ENCODE measurements at places on chromosomes 2 and 18.

- no peak for DNase-seq
Measured at GRCh38 chr2:8576525-8577167, 105.2 kb upstream of the ID2 start.

GRCh38 chr18:42683094-42683493, 432.4 kb downstream of the RIT2 start:
- no peak for DNase-seq

DNA sequence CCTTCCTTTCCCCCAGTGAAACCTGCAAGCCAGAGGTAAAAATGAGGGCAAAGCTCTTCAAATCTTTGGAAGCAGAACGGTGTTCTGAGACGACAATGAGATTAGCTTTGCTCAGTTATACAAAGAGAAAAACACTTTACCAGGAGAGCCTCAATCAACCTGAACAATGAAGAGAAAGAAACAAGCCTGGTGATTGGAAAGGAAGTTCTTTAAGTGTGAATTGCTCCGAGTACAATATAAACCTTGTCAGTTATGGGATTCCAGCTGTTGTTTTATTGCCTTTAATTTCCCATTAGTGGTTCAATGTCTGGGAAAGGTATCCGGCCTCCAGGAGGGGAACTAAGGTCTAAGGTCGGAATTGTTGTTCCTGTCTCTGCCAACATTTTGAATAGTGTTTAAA, 901.6 kb downstream of the EPHA4 start:
- DNase-seq = peak; percentile 72

DNA sequence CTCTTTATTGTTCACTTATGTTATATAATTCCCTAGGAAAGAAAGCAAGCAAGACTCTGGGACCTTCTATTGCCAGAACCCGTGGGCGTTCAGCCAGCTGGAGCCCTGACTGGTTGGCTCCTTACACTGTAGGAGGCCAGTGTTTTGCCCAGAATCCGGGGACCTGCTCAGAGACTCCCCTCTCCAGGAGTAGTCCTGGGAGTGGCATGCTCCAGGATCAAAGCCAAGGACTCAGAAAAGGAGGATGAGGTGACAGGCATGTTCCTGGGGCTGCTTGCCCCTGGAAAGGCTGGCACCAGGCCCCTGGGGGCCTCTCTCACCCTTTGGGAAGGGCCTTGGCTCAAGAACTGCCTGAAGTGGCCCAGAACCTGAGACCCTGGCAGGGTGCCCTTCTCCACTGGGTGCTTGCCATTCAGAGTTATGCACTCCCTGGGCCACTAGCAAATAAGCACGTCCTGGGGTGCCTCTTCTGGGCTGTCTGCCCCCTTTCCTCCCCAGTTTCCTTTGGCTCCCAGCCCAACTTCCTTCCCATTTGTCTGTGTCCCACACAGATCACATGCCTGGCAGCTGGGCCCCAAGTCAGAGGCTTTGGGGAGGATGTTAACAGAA, 19.6 kb upstream of the KIF3C start:
- DNase-seq = peak; percentile 70

- DNase-seq = no peak
Measured at GRCh38 chr18:51405683-51406477, 208.4 kb upstream of the MEX3C start.

DNA sequence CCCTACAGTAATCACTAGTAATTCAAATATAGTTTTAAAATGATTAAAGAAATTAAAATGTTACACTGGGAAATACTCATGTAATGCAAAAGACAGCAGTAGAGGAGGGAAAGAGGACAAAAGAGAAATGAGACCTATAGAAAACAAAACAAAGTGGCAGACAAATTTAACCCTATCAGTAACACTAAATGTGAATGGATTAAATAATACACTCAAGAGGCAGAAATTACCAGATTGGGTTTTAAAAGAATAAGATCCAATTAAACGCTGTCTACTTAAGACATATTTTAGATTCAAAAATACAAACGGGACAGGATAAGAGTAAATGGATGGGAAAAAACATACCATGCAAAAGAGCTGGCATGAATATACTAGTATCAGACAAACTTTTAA, 17.0 kb downstream of the TLK1 start:
- no peak for DNase-seq

DNA sequence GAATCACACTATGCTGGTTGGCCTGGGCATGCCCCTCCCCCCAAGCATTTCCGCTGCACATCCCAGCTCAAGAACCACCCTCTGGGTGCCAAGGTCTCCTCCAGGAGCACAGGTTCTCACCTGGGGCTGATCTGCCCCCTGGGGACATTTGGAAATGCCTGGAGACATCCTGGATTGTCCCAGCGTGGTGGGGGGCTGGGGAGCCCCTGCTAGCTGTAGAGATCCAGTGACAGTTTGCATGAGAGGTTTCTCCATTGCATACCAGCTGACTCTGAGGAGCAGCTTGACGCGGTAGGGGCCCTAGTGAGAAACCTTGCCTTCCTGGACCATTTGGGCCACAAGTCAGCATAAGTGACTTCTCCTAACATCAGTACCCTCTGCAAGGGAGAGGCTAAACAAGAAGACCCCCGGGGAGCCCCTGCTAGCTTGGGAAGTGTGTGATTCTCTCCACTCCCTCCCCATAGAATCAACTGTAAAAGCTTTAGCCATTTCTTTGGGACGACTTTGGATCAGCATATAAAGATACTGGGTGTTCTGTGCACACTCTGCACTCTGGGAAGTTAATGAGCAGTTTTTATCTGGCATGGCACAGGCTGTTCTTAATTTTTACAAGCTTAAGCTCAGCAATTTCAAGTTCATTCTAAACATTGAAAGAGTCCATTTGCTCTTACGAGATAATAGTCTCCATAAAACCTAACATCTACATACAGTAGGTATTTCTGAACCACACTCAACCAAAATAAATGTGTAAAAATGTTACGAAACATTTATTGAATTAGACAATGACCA, 94.1 kb downstream of the GBX2 start:
- no peak for DNase-seq

DNA sequence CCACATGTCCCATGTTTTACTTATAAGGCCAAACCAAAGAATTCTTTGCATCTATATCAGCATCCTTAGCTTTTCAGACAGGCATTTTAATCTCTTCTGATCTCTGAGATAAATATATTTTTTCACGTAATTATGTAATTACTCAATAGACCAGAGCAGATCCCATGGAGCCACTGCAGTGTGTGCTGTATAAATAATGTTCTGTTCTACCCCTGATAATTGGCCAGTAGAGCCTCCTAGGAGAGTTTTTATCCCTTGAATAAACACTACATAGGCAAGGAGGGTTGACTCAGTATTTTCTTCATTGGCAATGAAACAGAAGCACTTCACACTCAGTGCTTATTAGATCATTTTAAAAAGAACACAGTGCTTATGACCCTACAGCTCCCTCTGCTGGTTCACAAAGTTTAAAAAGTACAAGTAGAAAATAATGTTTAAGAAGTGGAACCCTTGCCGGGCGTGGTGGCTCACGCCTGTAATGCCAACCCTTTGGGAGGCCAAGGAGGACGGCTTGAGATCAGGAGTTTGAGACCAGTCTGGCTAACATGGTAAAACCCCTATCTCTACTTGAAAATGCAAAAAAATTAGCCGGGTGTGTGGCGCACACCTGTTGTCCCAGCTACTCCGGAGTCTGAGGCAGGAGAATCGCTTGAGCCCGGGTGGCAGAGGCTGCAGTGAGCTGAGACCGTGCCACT, 91.9 kb downstream of the PPP1R1C start:
- peak; percentile 63 for DNase-seq

DNA sequence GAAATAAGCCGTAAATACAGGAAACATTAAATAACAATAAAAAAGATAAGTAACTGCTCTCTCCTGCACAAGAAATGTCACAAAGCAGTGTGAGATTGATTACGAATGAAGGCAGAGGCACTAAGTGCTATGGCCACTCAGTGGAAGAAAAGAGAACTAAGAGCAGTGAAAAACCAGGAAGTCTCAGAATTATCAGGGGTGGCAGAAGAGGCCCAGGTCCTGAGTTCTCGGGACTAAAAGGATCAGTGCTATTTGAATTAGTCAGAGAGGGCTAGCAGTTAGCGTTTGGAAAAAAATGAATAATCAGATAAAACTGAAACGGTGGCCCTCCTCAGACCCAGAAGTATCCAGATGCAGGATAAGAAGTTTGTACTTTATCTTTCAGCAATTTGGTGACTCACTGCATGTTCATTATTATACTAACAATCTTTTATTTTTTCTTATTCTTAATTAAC, 367.1 kb downstream of the ZEB2 start:
- DNase-seq = no peak

GRCh38 chr2:133266926-133267590, 301.2 kb downstream of the NCKAP5 start:
- no peak for DNase-seq

GRCh38 chr18:76821875-76822505, 367 bp upstream of the ZNF236 start:
- peak; percentile 72 for DNase-seq

- no peak for DNase-seq
Measured at GRCh38 chr2:99404797-99405669, 67.8 kb downstream of the EIF5B start.

DNA sequence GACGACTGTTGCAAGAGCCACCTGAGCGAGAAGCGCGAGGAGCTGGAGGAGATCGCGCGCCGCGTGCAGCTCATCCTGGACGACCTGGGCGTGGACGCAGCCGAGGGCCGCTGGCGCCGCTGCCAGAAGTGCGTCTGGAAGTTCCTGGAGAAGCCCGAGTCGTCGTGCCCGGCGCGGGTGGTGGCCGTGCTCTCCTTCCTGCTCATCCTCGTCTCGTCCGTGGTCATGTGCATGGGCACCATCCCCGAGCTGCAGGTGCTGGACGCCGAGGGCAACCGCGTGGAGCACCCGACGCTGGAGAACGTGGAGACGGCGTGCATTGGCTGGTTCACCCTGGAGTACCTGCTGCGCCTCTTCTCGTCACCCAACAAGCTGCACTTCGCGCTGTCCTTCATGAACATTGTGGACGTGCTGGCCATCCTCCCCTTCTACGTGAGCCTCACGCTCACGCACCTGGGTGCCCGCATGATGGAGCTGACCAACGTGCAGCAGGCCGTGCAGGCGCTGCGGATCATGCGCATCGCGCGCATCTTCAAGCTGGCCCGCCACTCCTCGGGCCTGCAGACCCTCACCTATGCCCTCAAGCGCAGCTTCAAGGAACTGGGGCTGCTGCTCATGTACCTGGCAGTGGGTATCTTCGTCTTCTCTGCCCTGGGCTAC, 1.2 kb downstream of the KCNF1 start:
- DNase-seq = no peak

- DNase-seq = no peak
Measured at GRCh38 chr2:12265646-12266045, 451.1 kb upstream of the TRIB2 start.

GRCh38 chr18:33128581-33128980, 311.9 kb downstream of the CCDC178 start:
- DNase-seq = no peak

All from NCI-H2107 (cell line).